ENCODE measurements at places on chromosomes 7 and 10.
A peak's percentile ranks its signal among the peaks of the same experiment; 100 is the strongest.

- no peak for DNase-seq
Measured at GRCh38 chr7:44265728-44266127, 59.7 kb downstream of the CAMK2B start.

- DNase-seq, result no peak
Measured at GRCh38 chr7:129955993-129956543, 3.3 kb upstream of the UBE2H start.

DNA sequence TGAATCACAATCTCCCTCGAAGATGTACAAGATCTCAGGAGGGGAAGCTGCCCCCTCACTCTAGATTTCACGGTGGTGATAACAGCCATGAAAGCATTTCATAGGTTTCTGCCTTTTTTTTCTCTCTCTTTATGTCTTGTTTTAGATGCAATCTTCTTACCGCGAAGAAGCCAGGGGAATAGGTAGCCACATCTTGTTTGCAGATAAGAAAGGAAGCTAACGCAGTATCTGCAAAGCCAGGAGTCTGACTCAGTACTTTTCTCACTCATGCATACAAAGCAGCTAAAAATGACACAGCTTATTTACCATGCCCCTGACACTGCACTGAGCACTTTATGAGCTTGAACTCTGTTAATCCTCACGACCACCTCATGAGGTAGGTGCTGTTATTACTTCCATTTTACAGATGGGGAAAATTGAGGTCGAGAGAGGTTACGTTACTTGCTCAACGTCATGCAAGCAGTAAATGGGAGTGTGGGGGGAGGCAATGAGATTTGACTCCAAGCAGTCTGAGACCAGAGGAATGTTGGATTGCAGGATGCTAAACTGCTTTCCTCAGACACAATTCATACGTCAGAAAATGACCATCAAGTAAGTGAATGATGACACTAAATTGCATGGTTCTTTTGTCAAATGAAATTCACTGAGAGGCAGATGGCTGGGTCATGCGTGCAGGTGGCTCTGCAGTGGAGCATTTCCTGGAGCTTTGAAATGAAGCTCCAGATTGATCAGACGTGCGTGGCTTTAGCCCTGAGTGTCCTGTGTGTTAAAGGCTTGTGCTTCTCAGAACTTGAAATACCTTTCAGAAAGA is 3.3 kb downstream of the MAP3K8 start:
- peak; percentile 37 for DNase-seq

- no peak for DNase-seq
Measured at GRCh38 chr7:80900583-80901576, 18.0 kb downstream of the SEMA3C start.

DNA sequence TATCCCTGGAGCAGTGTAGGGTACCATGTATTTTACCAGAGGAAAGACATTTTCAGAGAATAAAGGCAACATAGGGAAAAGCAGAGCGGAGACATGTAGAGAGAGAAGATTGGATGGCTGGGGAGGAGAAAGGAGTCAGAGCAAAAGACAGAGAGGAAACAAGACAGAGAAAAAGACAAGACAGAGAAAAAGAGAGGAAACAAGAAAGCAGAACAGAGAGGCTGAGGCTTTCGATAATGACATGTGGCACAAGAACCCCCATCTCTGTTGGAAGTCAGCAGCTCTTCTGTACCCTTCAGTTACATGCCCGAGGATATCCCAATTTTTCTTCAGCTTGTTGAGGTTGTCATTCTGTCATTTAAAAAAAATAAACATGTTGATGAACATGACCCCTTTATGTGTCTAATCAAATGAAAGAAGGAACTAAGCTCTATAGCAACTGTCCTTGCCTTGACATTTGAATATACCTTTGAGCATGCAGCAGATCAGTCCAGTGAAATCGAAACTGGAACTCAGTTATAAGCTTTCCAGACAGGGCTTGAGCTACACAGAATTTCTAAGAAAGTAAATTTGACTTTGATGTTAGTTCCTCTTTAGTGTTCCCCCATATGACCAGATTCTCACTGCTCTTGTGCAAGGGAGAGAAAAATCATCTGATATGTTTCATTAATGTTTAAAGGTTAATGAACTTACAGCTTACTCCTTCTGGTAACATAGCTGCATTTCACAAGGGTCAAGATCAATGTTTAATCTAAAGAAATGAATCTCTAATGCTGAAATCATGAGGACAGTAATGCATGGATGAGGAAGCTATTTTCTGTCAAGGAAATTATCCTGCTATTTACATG is 75.1 kb upstream of the SP4 start:
- DNase-seq, result no peak

- DNase-seq, result no peak
Measured at GRCh38 chr10:119116326-119116951, 12.5 kb downstream of the DENND10 start.

GRCh38 chr7:56079450-56080185 is 13.1 kb downstream of the PHKG1 start:
- no peak for DNase-seq

DNA sequence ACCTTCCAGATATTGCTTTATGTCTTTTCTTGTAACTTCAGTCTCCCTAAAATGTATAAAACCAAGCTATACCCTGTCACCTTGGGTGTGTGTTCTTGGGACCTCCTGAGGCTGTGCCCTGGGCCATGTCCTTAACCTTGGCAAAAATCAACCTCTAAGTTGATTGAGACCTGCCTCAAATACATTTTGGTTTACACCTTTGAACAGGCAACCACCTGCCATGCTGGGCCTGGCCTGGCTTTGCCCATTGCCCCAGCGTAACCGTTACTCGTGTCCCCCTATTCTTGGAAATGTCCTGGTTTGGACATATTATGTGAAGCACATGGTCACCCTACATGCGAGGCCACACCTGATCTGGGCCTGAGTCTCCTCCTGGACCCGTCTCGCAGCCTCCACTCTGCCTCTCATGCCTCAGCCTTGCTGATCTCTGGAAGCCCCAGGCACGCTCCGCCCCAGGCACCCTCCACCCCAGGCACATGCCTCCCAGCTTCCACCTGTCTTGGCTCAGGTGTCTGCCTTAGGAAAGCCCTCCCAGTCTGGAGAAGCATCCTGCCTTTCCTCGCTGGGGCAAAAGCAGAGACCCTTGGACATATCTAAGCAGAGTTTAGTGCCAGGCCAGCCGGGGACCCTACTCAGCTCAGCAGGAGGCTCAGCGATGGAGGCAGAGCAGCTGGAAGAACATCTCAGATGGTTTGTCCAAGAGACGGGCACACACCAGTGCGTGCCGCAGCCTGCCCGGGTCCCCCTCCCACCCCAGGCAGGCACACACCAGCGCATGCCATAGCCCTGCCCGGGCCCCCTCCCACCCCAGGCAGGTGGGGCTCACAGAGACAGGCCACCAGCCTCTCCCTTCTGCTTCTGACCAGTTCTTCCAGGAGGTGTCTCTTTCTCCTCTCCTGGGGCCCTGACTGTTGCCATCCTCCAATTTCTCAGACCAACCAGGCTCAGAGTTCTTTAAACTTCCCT is 4.0 kb upstream of the VIPR2 start:
- DNase-seq, result no peak

Data from activated T-helper 1 cell treated with anti-CD3 and anti-CD28 coated beads, Interleukin-12 subunit alpha, Interleukin-12 subunit beta, Interleukin-2, Interleukin-4 antibody, amounts not matched to agents 30 ng/mL and 10 ng/mL and 1 ng/mL, durations not matched to agents 14 hours and 24 hours and 36 hours (primary cell).